Tibial nerve (tissue), 4 donors: ENCODE measurements at places on chromosomes 7 and 10. TPM values are rescaled to one million over a fixed set of nuclear protein-coding genes. Genes with fewer than 3 reads are reported as not detected.

The CRHR2 gene
- not detected for total RNA-seq

DNA sequence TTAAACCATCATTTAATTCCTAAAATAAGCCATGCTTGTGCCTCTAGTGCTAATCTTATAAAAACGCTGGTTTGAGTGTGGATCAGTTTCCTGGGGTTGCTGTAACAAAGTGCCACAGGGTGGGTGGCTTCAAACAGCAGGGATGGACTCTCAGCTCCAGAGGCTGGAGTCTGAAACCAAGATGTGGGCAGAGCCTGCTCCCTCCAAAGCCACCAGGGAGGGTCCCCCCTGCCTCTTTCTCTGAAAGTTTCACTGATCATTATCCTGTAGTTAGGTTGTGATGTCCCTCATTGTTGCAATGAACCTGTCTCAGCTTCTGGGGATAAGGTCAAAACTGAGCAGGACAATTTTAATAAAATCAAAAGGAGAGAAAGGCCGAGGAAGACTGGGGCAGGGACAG, 251.9 kb upstream of the TCERG1L start:
- no peak for DNase-seq

DNA sequence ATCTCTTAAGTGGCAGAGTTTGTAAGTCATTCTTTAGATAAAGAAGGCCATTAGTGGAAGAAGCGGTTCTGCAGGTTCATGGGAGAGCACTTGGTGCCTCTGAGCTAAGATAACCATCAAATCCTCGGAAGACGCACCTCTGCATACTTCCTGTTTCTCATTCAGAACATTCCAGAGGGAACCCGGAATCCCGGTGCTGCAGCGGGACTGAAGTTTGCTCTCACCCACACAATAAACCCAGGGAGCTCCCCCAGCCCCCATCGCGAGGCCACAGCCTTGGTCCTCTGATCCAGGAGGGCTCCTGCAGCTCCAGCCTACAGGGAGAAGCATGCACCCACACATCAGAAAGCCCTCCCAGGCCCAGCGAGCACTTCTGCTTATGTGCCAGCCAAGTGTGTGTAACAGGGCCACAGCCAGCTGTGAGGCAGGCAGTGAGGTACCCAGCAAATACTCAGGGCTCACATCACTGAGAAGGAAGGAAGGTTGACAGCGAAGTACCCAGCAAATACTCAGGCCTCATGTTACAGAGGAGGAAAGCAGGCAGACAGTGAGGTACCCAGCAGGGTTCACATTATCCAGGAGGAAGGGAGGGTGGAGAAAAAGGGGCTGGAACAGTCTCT, 142.4 kb downstream of the DIP2C start:
- DNase-seq, result no peak

The ZKSCAN5 gene
- 9.6 TPM for total RNA-seq

The PPP1R3C gene
- total RNA-seq, result 3.3 TPM

GRCh38 chr7:158257516-158258410, 329.9 kb downstream of the PTPRN2 start:
- DNase-seq, result no peak

GRCh38 chr7:134744569-134744968, 34.9 kb upstream of the CALD1 start:
- DNase-seq, result no peak

The ZSCAN25 gene
- total RNA-seq, result 23.2 TPM

The SAP25 gene
- 3.1 TPM for total RNA-seq

GRCh38 chr10:2214092-2214491, 476.8 kb upstream of the ADARB2 start:
- DNase-seq, result no peak

DNA sequence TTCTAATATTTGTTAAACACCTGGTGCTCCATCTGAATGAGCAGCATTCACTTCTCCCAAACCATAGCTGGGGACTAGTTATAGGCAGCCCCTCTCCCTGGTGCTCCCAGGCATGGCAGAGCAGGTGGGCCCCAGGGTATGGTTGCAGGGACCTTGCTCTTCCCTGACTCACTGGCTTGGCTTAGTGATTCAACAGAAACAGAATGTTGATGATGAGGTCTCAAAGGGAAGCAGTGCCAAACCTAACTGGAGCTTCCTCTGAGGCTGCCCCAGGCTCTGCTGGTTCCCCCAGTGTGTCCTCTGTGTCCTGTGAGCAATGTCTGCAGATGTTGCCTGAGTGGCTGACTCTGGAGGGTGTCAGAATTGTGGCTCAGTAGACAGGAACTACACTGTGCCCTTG, 3.7 kb downstream of the GPR26 start:
- DNase-seq, result no peak

The CADPS2 gene
- total RNA-seq, result 28.7 TPM

The ENKUR gene
- total RNA-seq, result not detected

DNA sequence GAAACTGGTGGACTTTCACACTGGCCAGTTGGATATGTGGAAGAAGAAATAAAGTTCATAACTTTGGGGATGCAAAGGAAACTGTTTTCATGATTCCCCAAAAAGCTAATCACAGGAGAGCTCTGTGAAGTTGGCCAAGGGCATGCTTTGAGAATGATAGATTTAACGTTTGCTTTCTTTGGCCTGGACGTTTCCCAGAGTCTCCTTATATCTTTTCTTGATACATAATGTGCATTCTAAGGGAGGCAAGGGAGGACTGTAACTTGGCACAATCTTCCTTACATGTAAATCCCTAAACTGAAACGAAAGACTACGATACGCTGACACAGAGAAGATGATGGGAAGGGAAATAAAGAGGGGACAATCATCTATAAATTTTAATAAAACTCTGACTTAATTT, 176.5 kb upstream of the INHBA start:
- no peak for DNase-seq

DNA sequence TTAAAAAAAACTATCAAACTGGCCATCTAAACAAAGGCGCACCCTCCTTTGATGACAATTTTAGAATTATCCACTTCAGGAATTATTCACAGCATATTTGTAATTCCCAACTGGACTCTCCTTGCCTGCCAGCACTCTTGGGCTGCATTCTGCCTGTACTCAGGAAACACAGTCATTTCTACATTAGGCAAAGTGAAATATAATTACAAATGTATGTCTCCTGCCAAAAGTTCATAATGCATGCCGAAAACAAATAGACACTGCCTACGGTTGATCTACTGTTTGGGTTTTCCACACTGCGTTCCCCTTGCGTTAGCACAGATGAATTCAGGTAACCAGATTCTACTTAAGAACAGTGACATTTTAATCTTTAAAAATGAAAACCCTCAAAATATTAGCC, 1.9 kb downstream of the HGF start:
- DNase-seq, result no peak

DNA sequence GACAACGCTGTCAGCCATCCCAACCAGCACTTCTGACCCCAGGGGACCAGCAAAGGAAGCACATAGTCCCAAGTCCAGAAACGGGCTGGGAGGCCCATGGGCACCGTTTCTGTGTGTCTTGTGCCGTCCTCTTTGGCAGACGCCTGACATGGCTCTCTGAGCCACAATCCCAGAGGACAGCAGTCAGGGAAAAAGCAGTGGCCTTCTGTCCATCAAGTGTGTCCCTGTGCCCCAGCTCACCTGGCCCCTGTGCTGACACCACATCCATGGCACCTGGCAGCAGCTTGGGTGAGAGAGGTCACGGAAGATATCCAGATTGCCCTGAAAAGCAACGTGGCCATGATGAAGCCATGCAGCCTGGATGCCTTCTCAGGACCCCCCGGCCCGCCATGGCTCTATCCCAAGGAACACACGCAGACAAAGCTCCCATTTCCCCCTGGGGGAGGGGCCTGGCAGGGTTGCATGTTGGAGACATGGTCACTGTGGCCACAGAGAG, 38.1 kb upstream of the ANTXRL start:
- DNase-seq, result no peak

DNA sequence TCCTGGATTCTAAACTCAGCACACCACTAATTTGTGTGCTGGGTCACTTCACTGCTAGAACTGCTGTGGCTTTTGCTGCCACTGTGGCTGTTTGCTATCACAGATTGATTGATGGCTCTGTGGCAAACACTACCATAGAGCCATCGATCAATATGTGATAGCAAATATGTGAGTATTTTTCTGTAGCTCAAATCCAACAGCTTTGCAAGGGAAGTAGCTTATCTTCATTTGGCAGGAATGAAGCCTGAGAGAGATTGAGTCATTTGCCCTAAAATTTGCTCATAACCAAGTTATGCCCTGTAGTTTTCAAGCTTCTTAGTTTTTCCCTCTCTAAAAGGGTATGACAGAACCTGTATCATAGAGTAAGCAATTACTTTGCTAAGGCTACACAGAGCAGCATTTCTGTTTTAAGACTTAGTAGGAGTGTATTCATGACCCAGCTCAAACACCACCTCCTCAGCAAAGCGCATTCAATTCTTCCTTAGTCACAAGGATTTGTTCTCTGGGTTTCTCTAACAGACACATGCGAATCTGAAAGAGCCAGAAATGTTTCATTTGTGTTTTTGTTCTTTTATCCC, 43.1 kb downstream of the MINPP1 start:
- no peak for DNase-seq

DNA sequence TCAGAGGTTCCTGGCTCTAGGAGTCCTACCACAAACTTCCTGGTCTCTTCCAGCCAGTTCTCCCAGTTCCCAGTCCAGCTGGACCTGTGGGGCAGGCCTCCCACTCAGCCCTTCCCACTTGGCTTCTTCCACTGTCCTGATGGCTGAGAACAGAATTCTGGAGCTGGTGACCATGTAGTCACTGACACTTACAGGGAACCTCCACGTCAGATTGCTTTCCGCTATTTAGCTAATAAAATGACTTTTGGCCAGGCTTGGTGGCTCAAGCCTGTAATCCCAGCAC, 63.5 kb upstream of the ZRANB1 start:
- no peak for DNase-seq

DNA sequence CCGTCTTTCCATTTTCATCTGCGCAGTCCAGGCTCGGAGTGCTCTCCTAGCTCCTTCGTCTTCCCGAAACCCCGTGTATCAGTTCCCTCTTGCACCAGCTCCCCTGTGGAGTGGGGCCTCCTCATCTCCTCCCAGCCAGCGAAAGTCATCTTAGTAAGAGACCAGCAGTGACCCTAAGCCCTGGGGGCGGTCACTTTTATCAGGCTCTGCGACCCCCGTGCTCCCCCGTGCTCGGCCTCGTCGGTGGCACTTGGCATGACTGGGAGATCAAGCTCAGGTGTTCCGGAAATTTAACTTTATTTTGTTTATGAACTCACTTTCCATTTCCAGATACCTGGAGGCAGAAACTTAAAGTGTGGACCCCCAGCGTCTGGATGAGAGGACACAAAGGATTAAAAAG, 574 bp upstream of the ECHDC3 start:
- no peak for DNase-seq

GRCh38 chr7:159030490-159031134, 114.1 kb downstream of the VIPR2 start:
- DNase-seq, result no peak

The GPR15LG gene
- total RNA-seq, result not detected

DNA sequence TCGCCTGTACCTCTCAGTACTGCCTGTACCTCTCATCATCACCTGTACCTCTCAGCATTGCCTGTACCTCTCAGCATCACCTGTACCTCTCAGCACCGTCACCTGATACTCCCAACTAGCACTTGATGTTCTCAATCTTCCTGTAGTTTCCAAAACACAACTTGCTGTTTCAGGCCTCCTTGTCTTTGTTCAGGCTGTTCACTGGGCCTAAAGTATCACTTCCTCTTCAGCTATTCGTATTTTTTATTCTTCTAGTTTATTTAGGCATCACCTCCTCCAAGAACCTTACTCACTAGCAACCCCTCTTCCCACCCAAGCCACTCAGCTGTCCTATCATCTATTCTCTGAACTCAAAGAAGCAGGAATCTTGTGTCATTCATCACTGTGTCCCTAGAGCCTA, 24.1 kb downstream of the OR6B1 start:
- no peak for DNase-seq

The HELLS gene
- 3.1 TPM for total RNA-seq

DNA sequence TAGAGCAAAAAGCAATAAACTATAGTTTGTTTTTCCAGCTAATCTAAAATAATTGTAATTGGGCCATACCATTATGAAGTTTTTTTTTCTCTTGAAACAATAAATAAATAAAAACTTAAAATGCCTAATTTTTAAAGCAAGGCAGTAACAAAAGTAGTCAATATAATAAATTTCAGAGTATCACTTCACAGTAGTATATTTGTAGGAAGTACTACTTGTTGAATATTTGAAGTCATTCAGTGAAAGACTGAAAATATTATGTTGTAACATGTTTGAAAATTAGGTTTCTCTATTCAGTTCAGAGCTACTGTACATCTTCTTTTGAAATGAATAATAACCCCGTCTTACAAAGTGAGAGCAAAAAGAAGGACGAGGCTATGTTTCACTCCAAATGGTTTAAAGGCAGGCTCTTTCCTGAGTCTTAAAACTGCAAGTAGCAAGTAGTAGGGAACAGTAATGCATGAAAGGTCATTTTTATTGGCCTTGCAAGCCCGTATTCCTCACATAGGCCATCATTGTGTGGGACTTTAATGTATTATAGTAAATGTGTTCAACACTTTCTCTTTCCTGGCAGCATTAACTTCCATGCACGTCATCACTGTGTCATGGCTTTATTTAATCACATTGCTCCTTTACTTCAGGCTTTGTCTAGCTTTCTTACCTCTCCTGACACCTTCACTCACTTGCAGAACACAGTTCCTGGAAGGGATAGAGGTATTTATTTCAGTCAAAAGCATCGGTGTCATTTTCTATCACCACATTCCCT, 141.4 kb downstream of the VTI1A start:
- no peak for DNase-seq

- DNase-seq, result no peak
These were observed 3.0 kb downstream of the ZNF518A start for GRCh38 chr10:96133135-96133534.

The IGFBP3 gene
- total RNA-seq, result 280 TPM

The BNIP3 gene
- 125 TPM for total RNA-seq

DNA sequence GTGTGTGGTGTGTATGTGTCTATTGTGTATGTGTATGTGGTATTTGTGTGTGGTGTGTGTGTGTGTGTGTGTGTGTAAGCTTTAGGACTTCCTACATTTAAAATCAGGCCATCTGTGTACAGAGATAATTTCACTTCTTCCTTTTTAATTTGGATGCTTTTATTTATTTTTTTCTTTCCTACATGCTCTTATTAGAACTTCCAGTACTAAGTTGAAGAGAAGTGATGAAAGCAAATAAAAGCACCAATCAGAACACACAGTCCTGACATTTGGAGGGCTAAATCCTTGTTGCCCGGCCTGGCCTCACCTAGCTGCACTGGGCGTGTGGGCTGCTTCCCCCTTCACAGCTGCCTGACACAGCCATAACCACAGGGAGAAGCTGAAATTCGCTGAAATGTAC, 3.8 kb upstream of the MRC1 start:
- DNase-seq, result no peak

GRCh38 chr10:115921795-115922194, 351.2 kb downstream of the GFRA1 start:
- DNase-seq, result no peak

The DNA2 gene
- 3.0 TPM for total RNA-seq

The PRPS1L1 gene
- not detected for total RNA-seq

DNA sequence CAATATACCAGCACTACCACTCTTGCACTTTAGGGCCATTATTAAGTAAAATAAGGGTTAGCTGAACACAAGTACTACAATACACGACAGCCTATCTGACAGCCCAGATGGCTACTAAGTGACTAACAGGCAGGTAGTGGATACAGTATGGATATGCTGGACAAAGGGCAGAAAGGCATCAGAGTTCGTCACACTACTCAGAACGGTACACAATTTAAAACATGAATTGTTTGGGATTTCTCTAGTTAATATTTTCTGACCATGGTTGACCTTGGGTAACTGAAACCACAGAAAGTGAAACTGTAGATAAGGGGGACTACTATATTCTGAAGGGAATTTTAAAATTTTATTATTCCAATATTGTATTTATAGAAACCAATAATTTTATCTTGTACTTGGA, 101.3 kb upstream of the SKAP2 start:
- no peak for DNase-seq

The HTR5A gene
- total RNA-seq, result not detected

The RARRES2 gene
- 172 TPM for total RNA-seq

The STEAP1B gene
- 18.6 TPM for total RNA-seq
